ENCODE measurements at places on chromosomes 3 and 15.

DNA sequence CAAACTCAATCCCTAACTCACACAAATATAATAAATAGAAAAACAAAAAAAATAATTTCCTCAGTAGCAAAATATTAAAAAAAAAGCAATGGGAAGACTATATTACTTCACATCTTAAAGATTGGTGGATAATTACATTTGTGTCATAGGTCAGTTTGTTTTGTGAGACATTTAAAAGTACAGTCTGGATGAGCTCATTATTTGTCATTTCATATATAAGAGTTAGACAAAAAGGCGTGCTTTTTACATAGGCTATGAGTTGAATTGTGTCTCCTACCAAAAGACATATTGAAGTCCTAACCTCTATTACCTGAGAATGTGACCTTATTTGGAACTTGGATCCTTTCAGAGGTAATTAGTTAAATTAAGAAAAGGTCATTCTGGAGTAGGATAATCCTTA is 710.1 kb upstream of the CBLB start:
- DNase-seq, result no peak

GRCh38 chr3:186342197-186342596 is 19.8 kb downstream of the DGKG start:
- no peak for DNase-seq

DNA sequence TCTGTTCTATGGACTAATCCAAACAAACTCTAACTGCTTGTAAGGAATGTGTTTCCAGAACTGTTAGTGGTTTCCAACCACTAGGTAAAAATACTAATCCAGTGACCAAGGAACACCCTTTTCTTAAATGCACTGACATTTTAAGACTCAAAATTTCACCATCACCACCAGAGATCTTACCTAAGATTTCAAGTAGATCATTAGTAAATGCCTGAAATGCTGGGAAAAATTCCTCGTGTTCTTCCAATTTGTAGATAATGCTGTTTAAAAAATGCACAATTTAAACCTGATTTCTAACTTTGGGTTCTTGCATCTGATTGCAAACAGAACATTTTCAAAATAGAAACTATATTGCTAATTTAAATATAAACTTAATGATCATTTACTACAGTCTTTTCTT is 63.4 kb downstream of the ESYT3 start:
- no peak for DNase-seq

DNA sequence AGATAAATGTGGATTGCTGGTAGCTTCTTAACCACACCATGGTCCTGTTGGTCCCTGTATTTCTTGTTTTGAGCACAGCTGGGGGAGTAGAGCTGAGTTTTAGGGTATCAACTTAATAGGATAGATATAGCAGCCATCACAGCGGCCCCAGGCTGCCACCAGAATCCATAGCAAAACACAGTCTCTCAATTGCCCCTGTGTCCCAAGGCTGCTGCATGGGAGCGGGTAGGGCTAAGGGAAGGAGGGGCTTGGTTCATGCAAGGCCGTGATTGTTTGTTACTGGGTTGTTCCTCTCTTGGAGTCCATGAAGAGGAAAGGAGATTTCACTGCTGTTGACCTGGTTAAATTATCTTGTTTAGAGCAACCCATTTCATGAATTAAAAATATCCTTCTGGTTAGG is 22.1 kb downstream of the ARNT2 start:
- DNase-seq, result no peak

- no peak for DNase-seq
Measured at GRCh38 chr3:85337895-85338294, 379.1 kb downstream of the CADM2 start.

GRCh38 chr3:105832644-105833043 is 36.2 kb downstream of the CBLB start:
- DNase-seq, result no peak

GRCh38 chr3:190279690-190280089 is 42.6 kb downstream of the CLDN1 start:
- no peak for DNase-seq

DNA sequence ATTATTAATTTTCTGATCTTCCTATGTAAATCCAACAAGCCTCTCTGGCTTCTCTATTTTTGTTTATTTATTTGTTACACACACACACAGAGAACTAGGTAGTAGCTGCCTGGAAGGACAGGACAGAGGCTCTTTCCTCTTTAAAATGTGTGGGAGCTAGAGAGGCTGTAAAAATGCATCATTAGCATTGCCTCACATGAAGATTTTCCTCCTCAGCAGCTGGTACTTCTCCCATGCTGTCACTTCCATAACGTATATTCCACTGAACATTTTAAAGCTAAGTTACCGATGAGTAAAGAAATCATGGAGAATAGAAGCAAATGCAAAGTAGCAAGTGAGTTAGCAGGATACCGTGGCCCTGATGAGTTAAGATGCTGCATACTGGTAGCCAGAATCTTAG is 63.9 kb downstream of the IMPG2 start:
- DNase-seq, result no peak

GRCh38 chr3:194840661-194841514 is 155.2 kb downstream of the FAM43A start:
- DNase-seq, result no peak

DNA sequence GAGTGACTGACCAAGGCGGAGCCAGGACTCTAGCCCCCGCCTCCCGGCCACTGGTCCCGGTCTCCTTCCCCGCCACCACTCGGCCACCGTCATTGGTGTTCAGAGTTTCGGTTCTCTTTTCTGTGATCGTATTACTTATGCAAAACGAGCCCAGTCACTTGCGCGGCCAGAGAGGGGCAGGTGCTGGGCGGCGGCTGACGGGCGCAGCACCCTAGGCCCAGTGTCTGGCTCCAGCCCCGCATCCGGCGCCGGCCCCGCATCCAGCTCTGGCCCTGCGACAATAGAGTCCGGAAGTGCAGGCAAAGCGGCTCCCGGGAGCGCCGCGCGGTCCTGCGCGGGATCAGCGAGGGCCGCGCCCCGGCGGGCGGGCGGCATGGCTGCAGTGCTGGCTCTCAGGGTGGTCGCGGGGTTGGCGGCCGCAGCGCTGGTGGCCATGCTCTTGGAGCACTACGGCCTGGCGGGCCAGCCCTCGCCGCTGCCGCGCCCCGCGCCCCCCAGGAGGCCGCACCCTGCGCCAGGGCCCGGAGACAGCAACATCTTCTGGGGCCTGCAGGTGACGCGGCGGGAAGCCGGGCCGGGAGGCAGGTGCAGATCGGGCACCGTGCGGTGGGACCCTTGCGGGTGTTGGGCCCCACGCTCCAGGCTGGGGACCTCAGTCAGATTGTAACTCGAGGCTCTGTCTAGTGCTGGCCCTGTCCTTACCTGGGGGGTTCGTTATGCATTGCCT is at the start of gene TMEM62:
Gene TMEM62 (plus strand): TSS at position 157 of the 727 bp plus-strand sequence. CDS start 217 bp downstream, at position 374.
- DNase-seq, result no peak

DNA sequence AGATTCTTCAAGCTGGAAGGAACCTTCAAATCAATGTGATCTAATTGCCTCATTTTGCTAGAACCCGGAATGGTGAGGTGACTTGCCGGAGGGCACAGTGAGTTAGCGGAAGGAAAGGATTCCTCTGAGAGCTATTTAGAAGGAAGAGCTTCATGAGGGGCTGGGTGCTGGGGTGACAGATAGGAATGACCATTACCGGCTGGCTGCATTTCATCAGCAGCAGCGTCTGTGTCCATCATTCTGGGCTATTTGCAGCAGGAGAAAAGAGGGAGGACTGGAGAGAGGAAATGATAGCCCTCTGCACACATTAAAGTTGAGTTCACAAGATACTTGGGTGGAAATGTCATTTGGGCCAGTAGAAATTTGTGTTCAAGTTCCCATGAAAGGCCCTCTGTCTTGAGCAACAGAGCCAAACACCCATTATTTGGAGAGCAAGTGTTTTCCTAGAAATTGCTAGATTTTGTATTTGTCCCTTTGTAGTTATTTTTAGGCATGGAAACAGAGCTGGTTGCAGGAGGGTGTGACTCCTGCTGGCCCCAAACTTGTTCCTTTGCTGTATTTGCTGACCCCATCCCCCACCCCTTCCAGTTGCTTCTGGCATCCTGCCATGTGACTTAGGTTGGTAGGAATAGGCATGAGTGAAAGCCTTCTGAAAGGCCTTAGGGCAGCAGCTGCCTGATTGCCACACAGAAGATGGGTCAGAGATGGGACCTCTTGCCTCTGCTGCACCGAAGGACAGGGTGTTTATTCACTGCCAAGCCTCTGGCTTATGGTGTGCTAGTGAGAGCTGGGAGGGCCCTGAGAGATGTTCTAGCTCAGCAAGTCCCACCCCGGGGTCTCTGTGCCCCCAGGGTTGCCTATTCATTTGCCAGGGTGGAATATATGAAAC is 87.5 kb upstream of the PLXNA1 start:
- no peak for DNase-seq

DNA sequence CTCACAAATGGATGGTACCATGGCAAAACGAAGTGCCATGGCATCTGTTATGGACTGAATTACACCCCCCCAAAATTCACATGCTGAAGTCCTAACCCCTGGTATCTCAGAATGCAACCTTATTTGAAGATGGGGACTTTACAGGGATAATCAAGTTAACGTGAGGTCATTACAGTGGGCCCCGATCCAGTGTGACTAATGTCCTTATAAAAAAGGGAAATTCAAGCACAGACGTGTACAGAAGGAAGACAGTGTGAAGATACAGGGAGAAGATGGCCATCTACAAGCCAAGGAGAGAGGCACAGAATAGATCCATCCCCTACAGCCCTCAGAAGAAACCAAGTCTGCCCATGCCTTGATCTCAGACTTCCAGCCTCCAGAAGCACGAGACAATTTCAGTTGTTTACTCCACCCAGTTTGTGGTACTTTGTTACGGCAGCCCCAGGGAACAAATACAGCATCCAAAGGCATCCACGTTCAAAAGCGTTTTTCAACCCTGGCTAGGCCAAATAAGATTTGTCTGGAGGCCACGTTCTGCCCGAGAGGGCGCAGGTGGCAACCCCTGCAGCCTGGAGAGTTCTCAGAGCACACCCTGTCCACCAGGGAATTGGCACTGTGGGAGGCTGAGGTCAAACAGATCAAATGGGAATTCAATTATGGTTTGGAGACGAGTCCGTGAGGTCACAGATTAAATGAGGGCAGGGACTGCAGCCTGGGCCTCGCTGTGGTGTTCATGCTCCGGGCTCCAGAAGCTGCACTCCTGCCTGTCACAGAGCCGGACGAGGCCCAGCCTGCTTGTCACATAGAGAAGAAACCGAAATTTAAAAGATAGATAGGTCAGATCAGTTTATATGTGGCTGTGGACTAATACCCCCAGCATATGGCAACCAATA is 494.8 kb downstream of the SHQ1 start:
- DNase-seq, result no peak

- no peak for DNase-seq
Measured at GRCh38 chr3:111724694-111725093, 129.5 kb upstream of the ZBED2 start.

- no peak for DNase-seq
Measured at GRCh38 chr3:57778494-57778893, 22.4 kb downstream of the SLMAP start.

DNA sequence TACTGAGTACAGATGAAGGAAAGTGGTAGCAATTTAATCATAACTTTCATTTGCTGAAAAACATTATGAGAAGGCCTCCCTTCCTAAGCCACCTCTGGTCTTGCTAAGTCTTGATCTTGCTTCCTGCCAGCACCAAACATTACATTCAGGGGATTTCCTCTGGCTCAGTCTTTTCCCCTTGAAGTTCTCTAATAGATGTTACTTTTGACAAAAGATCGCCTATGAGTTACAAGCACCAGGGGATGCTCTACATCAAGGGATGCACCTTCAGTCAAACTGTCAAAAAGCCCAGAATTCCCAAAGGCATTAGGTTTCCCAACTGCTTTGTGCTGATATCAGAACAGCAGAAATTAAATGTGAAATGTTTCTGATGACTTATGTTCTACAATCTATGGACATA is 47.3 kb downstream of the AQP9 start:
- no peak for DNase-seq

DNA sequence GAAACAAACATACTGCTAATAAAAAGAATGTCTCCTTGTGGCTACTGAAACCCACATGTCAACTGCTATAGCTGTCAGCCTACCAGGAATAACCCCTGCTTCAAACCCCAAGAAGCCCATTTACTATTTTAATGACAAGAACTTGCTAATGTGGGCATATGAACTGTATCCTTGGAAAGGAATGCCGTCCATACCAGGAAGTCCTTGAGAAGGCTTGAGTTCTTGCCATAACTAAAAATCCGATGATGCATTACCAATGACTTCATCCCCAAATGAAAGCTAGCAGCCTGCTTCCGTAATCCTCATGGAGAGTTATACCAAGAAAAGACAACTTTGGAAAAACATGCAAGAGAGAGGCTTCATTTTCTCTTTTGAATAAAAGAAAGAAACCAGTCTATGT is 34.8 kb downstream of the MINDY4B start:
- no peak for DNase-seq

- no peak for DNase-seq
Measured at GRCh38 chr3:179730506-179730905, 77.7 kb downstream of the USP13 start.

GRCh38 chr15:32737304-32737703 is 19.5 kb downstream of the GREM1 start:
- DNase-seq, result no peak

DNA sequence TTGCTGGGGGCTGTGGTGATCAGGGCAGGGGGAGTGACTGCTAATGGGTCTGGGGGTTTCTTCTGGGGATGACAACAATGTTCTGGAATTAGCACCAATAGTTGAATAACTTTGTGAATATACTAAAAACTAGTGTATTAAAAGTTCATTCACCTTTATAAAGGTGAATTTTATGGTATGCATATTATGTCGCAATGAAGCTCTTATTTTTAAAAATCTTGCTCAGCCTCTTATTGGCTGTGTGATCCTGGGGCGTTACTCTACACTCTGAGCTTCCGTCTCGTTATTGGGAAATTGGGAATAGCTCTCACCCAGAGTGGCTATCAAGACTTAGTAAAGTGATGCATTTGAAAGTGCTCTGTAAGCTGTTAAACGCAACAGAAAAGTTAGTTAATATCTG is 105.3 kb downstream of the SEC22A start:
- no peak for DNase-seq

- peak; percentile 27 for DNase-seq
Measured at GRCh38 chr3:35773417-35773816, 134.1 kb downstream of the ARPP21 start.

- no peak for DNase-seq
Measured at GRCh38 chr3:133797396-133798105, 8.1 kb upstream of the SRPRB start.

DNA sequence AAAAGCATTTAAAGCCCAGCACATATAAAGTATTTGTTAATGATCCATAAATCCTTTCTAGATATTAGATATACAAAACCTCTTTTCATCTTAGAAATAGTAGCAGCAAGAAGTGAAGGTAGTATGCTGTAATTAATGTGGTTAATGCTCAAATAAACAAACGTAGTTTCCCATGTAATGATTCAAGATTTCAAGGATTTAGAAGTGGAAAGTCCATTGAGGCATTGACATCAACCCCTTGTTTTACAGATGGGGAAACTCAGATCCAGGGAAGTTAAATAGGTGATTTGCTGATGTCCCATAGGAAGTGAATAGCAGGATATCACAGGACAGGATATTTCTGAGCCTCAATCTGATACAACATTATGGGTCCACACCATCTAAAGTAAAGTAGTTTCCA is 47.2 kb downstream of the TSC22D2 start:
- no peak for DNase-seq
